ENCODE measurements at places on chromosomes 3 and 15. TPM values are rescaled to one million over a fixed set of nuclear protein-coding genes. Genes with fewer than 3 reads are reported as not detected.

The FOXL2NB gene
- total RNA-seq: 1.4 TPM

The ACKR2 gene
- not detected for total RNA-seq

The SOX2 gene
- 0.87 TPM for total RNA-seq

The CLRN1 gene
- not detected for total RNA-seq

The ANKRD63 gene
- total RNA-seq: not detected

The PIERCE2 gene
- 4.8 TPM for total RNA-seq

The SEMA6D gene
- not detected for total RNA-seq

The DAZL gene
- not detected for total RNA-seq

The XIRP1 gene
- 0.04 TPM for total RNA-seq

The DLL4 gene
- total RNA-seq: 0.35 TPM

The DVL3 gene
- 26.4 TPM for total RNA-seq

The MNS1 gene
- total RNA-seq: 2.1 TPM

The ADAMTSL3 gene
- 0.25 TPM for total RNA-seq

The C15orf62 gene
- 0.08 TPM for total RNA-seq

The HAPLN3 gene
- total RNA-seq: 27.9 TPM

The ADCY5 gene
- 0.50 TPM for total RNA-seq

The P2RY12 gene
- total RNA-seq: not detected

The KIF7 gene
- total RNA-seq: 5.7 TPM

The PAQR9 gene
- total RNA-seq: 3.7 TPM

The TF gene
- total RNA-seq: 0.93 TPM

The FSTL1 gene
- total RNA-seq: 68.6 TPM

The PPIB gene
- 805 TPM for total RNA-seq

The CFAP161 gene
- not detected for total RNA-seq

The DLEC1 gene
- total RNA-seq: not detected

The GXYLT2 gene
- 1.5 TPM for total RNA-seq

The FGF7 gene
- not detected for total RNA-seq

The CAMK2N2 gene
- 1.3 TPM for total RNA-seq

The CCDC9B gene
- 16.5 TPM for total RNA-seq

The APBA2 gene
- total RNA-seq: 18.1 TPM

The NR1I2 gene
- not detected for total RNA-seq

The HESX1 gene
- total RNA-seq: not detected

The ARGFX gene
- not detected for total RNA-seq

The CATSPER2 gene
- 0.80 TPM for total RNA-seq

The EPHB3 gene
- 0.23 TPM for total RNA-seq

The FBXO40 gene
- total RNA-seq: not detected

The MRAS gene
- total RNA-seq: 12.2 TPM
